ENCODE measurements at places on chromosomes 2 and 18.

- no peak for DNase-seq
Measured at GRCh38 chr2:30772021-30772705, 35.1 kb downstream of the CAPN13 start.

GRCh38 chr2:64404743-64405142 is 49.2 kb upstream of the LGALSL start:
- no peak for DNase-seq

DNA sequence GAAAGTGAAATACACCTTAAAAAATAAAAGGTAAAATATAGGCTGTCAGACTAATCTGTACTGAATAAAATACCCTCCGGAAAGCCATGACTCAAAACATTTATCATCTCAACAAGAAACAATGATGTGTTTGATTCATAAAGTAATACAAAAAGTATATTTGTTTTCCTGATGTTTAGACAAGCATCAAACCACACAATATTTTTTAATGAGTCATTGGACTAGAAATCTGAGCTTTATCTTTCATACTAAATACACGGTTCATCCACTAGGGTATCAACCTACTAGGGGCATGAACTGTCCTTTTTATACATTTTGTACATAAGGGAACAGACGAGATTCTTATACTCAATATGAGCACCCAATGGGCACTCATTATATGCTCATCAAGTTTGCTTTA is 31.3 kb downstream of the CD226 start:
- DNase-seq = no peak

GRCh38 chr2:170582313-170582712 is 132.8 kb upstream of the SP5 start:
- no peak for DNase-seq

DNA sequence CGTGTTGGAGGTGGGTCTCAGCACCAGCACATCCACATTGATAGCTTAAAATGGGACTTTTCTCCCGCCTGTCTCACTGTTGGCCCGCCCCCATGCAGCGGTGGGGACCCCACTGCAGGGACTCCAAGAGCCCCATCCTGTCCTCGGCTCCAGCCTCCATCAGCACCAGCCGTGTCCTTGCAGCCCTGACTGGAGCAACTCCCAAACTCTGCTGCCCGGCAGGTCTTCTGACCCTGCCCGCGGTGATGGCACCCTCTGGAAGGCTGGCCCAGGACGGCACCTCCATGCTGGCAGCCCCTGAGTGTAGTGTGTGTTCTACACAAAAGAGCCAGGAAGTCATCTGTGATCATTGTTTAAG is 41.6 kb upstream of the KCNG2 start:
- no peak for DNase-seq

DNA sequence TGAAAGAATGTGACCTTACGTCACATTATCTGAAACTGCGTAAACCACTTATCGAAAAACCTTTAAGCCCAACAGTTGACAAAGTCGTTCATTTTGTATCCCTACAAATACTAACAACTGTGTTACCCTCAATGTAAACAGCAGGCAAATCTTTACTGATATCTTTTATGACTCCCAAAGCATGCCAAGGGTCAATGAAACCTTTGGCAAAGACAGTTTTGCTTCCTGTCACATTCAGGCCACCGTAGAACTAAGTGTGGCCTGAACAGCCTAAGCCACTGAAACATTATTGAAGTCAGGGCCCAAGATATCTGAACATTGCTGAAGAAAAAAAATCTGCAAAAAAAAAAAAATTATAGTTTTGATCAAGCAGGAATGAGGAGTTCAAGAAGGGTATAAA is 77.3 kb downstream of the FAM124B start:
- DNase-seq = no peak

- no peak for DNase-seq
Measured at GRCh38 chr2:88574445-88574844, 52.8 kb downstream of the EIF2AK3 start.

GRCh38 chr2:241762321-241762932 is 14.2 kb upstream of the GAL3ST2 start:
- peak; percentile 53 for DNase-seq

- DNase-seq = no peak
Measured at GRCh38 chr2:26462511-26463243, 15.2 kb downstream of the OTOF start.

DNA sequence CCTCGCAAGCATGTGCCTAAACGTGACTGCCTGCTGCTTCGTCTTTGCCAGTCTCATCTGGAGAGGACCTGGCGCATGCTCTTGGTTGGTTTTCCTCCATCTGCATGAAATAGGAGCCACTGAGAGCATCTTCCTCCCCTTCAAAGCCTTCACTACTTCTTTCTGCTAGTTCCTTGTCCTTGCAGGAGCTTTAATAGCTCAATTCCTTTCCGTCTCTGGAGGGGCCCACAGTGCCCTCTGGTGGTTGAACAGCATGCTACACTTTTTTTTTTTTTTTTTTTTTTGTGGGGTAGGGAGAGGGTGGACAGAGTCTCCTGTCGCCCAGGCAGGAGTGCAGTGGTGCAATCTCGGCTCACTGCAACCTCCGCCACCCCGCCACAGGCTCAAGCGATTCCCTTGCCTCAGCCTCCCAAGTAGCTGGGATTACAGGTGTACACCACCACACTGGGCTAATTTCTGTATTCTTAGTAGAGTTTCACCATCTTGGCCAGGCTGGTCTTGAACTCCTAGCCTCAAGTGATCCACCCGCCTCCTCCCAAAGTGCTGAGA is 59.6 kb downstream of the SP110 start:
- DNase-seq = peak; percentile 52

DNA sequence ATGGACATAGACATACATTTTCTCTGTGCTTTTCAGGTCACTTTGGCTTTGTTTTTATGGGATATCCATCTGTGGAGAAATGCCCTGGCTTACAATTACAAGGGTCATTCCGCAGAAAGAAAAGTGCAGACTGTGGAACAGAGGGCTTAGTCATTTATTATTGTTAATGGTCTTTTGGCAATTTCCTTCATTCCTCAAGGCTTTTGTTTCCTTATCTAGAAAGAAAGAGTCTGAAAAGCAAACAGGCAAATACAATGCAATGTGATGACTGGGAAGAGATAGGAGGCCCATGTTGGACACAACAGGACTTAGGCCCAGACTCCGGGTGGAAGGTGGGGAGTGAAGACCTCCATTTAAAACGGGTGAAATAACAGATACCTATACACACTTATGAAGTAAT is 129.5 kb upstream of the CAVIN2 start:
- no peak for DNase-seq

DNA sequence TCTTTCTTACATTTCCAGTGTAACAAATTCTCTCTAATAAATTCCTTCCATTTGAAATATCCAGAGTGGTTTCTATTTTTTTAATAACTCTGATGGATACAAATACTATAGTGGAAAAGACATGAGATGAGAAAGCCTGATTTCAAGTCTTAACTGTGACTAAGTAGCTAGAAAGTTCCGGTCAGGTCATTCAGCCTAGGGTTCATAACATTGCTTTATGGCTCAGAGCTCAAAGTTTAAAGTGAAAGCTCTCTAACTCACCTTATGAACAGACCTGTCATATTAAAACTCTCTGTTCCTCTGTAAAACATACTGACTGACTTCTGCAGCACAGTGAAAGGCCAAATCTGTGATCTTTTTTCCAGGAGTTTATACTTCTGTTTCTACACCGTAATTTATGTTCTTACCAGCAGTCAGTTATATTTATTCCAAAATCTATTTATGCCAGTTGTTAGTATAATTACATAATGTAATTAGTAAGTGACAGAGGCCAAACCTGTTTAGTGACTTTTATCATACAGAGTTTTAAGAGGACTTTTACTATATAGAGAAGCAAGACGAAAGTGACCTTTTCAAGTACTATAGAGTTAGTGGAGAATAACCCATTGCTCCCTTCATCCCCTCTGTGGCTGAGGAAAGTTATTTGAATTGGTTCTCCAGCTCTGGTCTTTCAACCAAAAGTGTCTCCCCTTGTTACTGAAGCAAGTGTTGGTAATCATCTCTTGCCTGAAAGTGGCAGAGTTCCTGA is 118.8 kb upstream of the PDE1A start:
- no peak for DNase-seq

- no peak for DNase-seq
Measured at GRCh38 chr2:208467564-208467963, 61.0 kb downstream of the PTH2R start.

DNA sequence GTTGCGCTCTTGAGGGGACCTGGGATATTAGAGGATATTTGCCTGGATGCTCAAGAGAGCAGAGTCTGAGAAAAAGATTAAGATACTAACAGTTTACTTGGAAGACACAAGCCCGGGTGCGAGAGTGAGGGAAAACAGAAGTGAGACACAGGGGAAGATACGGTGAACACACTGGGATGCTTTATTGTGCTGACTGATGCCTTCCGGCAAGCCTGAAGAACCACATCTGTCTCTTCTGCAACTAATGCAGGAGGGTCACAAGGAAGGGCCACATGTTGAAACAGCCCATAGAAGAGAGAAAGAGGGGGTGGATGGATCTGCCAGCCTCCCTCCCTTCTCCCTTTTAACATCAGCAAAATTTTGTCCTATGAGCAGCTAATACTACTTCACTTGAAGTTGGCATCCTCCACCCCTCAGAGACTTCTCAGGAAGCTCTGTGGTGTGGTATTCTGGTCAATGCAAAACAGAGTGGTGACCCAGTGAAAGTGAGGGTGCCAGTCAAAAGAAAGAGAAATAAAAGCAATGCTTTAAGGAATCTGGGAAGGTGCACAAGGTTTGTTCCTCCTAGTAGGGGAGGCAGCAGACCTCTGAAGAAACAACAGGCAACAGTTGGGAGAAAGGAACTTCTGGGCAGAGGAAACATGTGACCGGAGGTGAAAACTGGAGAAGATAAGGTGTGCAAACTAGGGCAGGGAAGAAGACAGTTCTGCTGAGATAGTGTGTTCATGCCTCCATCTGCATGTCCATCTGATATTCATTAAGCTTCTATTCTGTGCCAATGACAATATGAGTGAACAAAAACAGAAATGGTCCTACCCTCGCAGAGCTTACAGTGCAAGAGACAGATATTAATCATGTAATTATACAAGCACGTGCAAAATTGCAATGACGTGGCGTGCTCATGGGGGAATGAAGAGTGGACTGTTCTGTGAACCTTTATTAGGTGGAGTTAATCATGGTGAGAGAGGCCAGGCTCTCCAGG is 107.1 kb downstream of the LYPD6B start:
- no peak for DNase-seq

- DNase-seq = peak; percentile 20
Measured at GRCh38 chr2:171703574-171704347, 16.5 kb downstream of the DYNC1I2 start.

- no peak for DNase-seq
Measured at GRCh38 chr2:20596973-20597859, 53.7 kb downstream of the HS1BP3 start.

DNA sequence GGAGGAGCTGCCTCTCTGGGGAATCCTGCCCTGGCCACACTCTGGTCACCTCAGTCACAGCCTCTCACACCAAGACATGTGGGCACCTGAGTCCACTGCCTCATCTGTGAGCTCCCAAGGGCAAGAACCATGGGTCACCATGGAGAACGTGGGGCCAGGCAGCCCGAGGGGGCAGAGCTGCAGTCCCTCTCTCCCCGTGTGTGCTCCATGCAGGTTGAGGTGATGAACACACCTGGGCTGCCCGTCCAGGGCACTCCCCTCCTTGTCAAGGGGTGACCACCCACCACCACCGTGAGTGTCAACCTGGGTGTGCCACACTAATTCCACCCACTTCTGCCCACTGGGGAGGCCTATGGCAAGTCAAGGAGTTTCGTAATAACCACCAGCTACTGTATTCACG is 159.6 kb upstream of the RAB6C start:
- no peak for DNase-seq

DNA sequence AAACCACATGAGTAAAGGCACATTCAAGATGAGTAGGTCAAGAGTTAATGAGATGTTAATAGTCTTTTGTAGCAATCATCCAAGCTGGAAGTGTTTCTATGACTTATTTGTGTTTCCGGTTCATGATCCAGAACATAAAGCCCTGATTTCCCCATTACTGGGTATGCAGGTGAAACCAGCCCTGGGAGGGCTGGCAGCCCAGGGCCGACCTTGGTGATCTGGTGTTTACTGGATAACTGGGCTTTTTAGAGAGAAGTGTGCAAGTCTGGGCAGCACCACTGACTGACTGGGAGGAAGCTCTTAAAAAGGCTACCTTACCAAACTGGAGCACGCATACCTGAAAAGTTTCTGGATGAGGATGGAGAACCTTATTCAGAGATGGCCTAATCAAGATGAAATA is 431.6 kb upstream of the VRK2 start:
- no peak for DNase-seq

GRCh38 chr18:57950542-57950941 is 93.5 kb upstream of the NEDD4L start:
- no peak for DNase-seq

DNA sequence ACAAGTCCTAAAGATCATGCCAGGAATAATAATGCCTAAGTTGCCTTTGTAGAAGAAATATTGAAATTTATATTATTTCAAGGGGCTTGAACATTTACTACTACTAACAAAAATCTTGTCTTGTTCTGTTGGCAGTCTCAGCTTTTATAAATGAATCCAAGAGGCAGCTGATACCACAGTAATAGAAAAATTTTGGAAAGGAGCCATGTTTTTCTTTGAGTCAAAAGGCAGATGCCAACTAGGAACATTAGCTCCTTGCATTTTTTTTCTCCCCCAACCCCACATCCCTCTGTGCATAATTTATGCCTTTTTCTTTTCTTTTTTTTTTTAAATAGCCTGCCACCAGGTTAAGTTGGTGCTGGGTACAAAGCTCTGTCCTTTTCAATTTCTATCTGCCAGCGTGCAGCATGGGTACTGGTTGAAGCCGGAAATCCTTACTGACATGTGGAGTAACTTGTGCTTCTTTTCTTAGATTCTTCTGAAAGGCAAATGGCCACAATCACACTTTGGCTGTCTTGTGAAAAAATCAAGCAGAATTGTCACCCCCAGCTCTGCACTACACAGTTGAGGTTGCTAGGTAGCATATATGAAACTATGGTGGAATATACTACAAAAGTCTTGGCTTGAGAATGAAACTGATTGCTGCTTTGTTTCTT is 98.8 kb downstream of the RHBDD1 start:
- no peak for DNase-seq

Measured in CD4-positive, alpha-beta memory T cell (primary cell).